ENCODE measurements at places on chromosomes 7 and 10.

DNA sequence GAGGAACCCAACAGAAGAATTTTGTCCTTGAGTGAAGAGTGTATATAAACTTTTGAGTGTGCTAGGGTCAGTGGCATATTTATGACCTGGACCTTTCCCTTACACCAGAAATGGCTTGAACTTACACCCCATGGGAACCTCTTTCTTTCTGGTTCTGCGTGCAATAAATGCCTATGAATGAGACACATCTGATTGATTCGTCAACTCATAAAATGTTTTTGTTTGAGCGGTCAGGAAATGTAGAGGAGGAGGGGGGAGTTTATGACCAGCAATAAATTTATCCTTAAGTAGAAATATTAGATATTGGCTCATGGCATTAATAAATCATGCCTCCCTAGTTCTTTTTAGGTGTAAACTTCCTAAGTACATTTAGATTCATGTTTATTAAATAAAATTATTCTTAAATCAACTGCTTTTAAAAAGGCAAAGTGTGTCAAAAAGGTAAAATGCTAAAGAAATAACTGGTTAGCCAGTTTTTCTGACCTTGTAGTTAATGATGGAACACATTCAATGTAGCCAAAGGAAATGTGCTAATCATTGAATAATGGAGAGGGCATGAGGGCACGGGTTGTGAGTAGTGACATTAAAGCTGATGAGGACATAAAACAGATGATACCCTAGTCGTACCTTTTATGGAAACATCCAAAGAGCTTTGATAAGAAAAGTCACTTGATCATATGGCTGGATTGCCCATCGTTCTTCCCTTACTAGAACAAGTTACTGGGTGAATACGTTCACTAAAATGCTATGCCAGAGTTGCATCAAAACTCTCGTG is 13.6 kb upstream of the NUP42 start:
- no peak for DNase-seq

DNA sequence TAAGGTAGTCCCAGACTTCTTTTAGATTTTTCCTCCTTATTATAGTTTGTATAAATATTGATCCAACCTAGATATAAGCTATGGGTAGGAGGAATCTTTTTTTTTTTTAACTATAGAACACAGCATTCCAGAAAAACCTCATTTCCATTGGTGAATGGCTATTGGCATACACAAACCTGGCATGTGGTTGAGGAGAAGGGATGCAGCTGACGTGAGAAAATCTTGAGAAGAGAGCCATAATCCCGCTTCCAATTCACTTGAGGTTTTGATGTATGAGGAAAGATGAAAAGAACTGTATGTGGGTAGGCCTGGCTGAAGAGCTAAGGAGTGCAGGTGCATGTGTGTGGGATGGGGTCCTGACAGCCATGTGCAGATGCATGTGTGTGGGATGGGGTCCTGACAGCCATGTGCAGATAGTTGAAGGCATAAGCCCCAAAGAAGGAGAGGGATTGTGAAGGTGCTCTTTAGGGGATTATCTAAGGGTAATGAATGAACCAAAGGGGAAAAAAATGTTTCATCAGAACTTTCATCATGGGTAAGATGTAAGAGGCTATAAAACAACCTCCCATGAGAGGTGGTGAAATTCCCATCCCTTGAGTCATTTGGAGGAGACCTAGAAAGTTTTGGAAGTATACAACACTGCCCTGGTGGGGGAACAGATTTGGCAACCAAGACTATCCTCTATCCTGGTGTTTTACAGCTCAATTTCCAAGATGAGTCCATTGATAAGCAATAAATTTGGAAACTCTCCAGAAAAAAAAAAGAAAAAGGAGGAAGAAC is 3.8 kb upstream of the PKD2L1 start:
- DNase-seq = no peak

DNA sequence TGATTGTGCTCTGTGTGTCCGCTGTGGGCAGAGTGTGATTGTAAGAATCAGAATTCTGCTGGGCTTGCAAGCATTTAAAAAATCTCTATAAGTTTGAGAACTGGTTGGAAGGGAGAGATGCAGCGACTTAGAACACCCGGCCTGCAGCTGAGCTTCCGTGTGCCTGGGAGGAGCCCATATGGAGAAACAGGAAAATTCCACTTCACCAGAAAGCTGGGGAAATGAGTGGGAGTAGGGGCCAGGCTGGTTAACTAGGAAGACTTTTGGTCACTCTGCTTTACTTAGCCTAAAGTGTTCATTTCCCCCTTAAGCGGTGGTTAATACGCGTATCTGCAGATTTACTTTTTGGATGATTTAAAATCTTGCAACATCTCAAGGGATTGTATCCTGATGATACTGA is 72.2 kb downstream of the TCF7L2 start:
- no peak for DNase-seq

DNA sequence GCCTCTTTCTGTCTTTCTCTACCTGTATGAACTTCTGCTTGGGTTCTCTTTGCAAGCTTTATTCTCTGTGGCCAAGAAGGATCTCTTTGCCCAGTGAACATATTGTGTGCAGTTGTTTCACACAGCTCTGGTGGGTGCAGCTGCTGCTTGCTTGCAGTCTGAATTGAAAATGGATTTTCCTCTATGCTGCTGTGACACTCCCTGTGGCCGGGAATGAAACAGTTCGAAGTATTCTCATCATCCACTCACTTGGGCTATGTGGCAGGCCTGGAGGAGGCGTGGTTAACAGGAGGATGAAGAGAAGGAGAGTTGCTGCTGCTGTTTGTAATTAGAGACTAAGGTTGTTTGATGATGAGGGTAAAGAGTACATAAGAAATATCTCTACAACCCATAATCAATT is 28.4 kb upstream of the ITGA8 start:
- DNase-seq = no peak

DNA sequence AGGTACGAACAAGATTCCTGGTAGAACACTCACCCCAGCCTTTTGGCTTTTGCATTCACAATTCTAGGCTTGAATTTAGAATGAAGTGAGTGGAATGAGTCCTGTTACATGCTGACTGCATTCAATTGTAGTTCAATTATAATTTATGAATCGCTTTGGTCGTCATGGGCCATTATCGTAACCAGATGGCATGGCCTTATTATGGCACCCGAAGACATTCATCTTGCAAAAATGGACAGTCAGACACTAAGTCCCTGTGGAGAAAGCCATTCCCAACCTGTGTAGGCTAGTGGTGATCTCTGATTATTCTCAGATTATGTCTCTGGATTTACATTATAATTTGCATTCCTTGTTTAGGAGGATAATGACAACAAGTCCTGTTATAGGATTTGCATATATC is 292.4 kb upstream of the NPSR1 start:
- no peak for DNase-seq

DNA sequence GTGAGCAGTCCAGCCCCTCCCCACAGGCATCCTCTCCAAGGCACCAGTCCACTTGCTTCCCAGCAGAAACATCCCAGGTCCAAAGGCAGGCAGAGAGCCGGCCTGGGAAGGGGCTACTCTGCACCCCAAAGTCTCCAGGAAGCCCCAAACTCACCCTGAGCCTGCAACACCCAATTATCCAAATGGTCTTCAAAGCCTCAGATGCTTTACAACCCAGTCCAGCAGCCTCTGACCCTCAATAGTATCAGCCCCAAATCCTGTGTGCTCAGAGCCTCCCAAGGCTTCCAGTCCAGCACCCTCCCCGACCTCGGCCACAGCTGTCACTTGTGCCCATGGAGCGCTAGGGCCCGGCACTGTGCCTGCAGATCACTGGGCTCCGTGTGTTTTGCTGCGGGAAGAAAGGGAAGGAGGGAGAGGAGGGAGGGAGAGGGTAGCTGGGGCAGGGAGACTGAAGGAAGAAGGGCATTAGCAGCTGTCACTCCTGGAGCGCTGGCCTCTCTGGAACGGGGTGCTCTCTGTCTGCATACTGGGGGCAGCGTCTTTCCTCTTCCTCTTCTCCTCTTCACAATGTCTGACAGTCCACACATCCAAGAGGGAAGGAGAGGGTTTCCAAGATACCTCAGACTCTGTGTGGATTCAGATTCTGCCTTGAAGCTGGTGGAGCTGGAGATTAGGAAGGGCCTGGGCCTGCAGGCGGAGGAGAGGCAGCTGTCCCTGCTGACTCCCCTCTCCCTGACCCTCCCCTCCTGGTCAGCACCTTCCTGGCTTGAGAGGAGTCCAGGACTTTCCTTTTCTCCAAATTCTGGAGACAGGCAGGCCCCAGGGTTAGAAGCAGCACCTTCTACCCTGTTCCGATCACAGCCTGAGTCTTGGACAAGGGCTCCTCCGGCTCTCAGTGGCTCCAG is 13.2 kb downstream of the CALML5 start:
- DNase-seq = no peak

DNA sequence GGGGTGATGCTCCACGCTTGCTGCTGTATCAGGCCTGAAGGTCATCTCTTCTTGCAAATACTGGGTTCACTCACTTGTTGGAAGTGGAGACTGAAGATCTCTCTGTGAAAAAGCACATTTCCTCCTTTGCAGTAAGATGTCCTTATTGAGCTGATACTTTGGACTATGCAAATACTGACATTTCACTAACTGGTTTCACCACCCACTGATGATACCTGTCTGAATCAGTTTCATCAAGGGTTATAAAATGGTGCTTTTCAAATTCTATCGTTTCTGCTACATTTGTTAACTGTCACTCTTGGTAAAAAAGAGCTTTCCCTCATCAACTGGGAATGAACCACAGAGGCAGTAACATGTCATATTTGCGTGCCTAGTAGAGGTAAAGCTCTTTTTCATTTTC is 35.5 kb downstream of the RAB19 start:
- DNase-seq = no peak

GRCh38 chr10:124902462-124902861 is 39.5 kb upstream of the ZRANB1 start:
- no peak for DNase-seq

DNA sequence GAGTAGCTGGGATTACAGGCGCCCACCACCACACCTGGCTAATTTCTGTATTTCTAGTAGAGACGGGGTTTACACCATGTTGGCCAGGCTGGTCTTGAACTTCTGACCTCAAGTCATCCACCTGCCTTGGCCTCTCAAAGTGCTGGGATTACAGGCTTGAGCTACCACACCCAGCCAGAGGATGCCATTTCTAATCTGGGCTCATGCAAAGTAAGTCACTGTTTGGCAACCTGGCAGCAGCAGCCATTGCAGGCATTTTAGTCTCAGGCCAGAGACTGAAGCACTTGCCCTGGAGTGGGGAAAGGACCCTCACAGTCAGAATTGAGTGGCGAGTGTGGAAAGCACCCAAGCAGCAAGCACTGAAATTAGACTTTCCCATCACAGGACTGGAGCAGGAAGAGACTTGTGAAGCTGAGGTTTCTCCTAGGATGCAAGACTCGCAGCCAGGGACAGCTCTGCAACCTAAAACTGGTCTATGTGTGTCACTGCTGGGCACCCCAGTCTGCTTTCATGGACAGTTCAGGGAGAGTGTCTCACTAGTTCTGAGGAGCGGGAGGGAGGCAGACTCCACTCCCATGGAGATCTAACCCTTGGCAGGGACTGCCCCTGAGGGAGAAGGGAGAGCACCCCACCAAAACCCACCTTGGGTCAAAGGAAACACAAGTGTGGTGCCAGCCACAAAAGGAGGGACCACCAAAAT is 27.6 kb downstream of the SNX13 start:
- no peak for DNase-seq

GRCh38 chr7:112571852-112572607 is 91.2 kb downstream of the LSMEM1 start:
- no peak for DNase-seq

DNA sequence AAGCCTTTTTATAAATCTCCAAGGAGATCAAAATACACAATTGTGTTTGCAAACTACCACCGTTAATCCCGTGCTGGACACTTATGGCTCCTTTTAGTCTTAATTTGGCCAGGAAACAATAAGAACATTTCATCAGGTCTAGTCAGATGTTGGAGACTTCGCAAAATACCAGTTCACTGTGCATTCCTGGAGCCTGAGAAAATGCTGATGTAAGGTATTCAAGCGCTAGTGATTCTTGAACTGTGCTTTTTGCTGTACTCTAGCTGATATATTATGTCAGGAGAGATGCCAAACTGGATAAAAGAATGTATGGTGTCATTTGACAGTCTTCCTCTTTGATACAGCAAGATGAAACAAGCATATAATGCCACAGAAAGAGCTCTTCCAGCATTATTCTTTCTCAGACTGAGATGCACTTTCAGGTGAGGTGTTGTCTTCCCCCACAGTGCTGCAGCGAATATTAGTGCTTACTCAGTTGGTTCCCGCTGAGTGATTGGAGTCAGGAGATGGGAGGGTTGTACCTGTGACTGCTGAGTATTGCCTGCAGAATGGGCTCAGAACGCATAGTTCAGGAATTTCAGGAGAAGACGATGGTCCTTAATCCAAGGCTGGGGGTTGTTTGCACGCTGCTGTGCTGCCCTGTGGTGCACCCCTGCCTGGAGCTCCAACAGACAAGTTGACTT is 59.2 kb downstream of the OGDH start:
- DNase-seq = no peak

DNA sequence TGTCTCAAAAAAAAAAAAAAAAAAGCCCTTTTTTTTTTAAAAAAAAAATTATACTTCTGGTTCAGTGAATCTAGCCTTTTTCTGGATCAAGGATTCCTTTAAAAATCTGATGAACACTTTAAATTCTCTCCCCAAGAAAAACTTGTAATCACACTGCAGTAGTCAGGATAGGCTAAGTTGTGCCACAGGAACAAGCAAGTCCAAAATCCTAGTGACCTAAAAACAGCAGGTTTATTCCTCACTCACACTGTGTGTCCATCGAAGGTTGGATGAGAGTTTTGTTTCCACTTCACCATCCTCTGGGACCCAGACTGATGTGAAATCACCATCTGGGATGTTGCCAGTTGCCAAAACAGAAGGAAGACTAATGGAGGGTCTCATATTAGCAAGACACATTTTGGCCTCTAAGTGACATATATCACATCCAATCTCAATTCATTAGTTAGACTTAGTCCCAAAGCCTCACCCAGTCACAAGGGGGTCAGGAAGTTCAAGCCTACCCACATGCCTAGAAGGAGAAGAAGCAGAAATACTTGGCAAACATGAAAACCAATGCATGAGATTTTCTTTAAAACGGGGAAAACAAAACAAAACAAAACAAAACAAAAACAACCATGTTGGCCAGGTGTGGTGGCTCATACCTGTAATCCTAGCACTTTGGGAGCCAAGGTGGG is 32.7 kb downstream of the CYP17A1 start:
- no peak for DNase-seq

DNA sequence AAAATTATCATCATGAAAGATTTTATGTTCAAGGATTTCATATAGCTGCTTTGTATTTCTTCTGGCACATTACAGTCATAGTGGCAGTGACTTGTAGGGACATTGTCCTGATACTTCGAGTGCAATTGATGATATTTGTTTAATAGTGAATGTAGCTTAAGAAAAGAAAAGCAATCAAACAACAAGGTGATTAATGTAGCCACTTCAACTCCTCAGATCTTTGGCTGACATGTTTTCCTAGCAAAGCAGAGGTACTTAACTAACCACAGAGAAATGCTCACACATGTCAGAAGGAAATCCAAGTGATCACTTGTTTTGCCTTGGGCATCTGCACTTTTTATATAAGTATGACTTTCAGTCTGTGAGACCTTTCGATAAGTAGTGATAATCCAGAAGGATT is 470.3 kb downstream of the AUTS2 start:
- no peak for DNase-seq

GRCh38 chr10:72935361-72935760 is 19.2 kb downstream of the PLA2G12B start:
- no peak for DNase-seq

- DNase-seq = no peak
Observed at GRCh38 chr7:126682176-126682575, 570.6 kb downstream of the GRM8 start.

GRCh38 chr7:34091321-34091917 is 186.1 kb downstream of the BMPER start:
- peak; percentile 3 for DNase-seq

Data from SW 1271 (cell line).